ENCODE measurements at places on chromosomes 4 and X.

DNA sequence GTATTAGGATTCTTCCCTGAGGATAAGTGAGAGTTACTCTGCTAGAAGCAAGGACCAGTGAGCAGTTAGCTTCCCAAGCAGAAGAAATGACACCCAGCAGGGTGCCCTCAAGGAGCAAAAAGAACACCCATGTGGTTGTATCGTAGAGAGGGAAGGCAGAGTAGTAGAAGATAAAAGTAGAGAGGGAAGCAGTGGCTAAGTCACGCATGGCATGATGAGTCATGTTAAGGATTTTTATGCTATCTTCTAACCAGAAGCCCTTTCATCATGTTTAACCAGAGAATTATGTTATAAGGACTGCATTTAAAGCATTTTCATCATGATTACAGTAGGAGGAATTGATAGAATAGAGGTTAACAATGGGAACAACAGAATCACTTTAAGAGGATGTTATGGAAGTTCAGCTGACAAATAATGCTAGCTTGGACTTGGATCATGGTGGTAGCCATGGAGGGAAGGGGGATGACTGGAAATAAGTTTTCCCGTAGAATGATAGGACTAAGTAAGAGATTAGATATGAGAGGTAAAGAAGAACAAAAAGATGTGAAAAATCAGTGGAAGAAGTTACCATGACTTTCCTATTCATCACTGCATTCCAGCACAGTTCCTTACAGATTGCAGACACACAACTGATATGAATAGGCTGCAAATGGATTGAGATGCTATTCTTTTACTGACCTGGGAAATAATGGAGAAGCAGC is 383.5 kb upstream of the INTU start:
- DNase-seq: no peak

GRCh38 chr4:16187455-16187854 is 38.8 kb downstream of the TAPT1 start:
- no peak for DNase-seq

DNA sequence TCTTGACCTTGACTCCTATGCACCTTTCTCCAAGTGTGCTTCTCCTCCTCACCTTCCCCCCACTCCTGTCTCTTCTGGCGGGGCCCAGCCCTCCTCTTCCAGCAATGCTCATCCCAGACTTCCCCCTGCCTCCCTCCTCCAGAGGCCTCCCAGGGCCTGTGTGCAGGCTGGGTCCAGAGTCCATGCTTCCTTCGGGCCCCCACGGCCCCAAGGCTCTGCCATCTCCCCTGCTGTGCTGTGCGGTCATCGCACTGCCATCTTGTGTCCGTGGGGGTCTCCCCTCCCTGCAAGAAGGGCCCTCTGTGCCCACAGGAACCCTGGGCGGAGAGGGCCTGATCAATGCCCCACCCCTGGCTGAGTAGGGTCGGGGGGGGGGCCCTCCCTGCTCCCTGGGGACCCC is 27.3 kb downstream of the ATP2B3 start:
- DNase-seq: no peak

DNA sequence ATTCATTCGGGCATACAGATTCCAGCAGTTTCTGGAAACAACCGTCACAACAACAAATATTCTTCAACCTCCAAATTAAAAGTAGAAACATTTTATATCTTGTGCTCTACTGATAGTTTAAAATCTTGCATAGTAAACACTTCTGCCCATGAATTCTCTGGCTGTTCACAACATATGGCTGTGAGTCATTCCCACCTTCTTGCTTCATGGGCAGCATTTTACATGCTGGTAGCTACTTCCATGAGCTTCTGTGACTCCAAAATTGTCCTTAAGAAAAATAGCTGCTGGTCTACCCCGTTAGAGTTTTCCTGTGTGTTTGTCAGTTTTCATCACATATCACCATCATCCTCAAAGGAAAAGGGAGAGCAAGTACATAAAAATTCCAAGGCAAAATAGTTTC is 22.7 kb downstream of the PNPLA4 start:
- DNase-seq: no peak

DNA sequence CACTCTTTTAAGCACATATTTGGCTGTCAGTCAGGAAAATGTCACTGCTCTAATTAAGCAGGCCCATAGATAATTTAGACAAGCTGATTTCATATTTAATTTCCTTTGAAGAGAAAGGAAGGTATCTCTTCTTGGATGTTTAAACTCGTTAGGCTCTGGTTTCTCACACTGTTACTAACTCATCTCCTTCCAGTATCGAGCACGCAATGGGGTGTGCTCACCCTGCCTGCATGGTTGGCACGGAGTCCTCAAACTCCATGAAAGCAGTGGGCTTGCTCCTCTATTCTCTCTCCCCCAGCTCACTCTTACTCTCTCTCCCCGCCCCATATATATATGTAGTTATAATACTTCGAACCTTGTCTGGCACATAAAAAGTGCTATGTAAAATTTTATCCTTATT is 76.9 kb downstream of the EGF start:
- DNase-seq: no peak

DNA sequence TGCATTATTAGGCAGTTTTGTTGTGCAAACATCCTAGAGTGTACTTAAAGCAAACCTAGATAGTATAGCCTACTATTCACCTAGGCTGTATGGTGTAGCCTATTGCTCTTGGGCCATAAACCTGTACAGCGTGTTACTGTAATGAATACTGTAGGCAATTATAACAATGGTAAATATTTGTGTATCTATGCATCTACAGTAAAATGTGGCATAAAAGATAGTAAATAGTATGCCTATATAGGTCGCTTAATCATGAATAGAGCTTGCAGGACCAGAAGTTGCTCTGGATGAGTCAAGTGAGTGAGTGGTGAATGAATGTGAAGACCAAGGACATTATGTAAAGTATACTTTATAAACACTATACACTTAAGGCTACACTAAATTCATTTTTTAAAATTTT is 16.6 kb downstream of the USO1 start:
- no peak for DNase-seq

GRCh38 chrX:86154553-86154952 is 6.3 kb downstream of the DACH2 start:
- no peak for DNase-seq

DNA sequence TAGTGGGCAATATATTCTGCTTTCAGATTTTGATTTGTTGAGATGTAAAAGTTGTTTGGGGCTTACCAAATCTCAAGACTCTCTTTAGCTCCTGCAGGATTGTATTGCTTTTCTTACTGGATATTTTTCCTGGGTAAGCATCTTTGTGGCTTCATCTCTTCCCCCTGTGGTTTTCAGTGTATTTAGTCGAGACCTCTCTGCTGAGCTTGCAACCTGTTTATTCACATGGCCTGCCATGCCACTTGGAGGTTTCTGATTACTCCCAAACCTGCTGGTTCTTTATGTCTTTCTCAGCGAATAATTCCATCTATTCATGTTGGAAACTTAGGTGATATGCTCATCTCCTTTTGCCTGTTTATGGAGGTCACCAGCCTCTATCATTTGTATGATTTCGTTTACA is 10.9 kb downstream of the CCNG2 start:
- no peak for DNase-seq

DNA sequence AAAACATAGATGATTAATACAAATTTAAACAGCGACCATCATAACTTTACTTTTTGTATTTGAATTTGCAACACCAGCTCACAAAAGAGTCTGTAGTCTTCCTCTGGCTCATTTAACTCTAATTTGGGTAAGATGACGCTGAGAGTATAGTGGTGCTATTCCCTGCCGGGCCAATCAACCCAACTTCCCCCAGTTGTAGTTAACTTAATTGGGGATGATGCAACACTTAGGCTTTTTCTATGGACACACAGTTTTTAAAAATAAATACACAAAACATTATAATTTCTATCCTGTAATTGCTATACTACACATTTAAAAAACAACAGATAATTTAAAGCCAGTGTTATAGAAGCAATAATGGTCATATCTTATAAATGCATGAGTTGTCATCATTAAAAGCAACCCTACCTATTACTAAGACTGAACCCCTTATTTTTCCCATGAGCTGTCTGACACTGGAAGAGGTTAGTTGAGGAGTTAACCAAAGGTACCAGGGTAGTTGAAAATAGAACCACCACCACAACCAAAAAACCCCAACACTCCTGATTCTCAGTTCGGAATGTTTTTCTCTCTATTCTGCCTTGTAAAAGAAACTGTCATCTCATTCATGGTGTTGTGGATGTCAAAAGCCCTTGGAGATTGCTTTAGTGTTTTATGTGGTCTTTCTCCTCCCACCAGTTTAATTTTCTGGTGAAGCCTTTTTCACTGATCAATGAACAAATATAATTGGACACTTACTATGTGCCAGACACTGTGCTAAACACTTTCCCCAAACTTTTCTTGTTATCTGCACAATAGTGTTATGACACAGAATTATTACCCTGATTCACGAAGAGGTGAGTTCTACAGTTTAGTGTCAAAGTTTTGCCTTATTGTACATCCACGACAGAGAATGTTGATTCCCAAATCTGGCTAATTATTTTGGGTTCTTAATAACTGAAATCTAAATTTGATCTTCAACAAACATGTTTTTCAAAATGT is 61.5 kb upstream of the RAPGEF2 start:
- DNase-seq: no peak

DNA sequence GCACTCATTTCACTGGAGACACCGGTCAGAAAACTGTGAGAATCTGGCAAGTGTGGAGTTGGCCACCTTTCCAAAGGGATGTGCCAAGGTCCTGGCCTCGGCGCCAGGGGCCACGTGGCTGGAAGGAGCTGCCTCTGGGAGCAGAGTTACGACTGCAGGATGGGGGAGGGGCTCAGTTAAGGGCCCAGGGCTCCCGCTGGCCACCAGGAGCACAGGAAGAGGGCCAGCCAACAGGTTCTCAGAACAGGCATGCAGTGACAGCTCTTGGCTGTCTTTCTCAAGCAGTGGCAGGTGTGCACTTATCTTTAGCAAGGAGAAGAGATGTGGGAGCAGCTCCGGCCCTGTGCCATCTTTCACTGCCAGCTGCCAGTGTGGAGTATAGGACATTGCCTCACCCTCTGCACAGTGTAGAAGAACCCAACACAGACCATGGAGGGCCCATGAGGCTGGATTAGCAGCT is 115.9 kb upstream of the RBPJ start:
- DNase-seq: no peak

DNA sequence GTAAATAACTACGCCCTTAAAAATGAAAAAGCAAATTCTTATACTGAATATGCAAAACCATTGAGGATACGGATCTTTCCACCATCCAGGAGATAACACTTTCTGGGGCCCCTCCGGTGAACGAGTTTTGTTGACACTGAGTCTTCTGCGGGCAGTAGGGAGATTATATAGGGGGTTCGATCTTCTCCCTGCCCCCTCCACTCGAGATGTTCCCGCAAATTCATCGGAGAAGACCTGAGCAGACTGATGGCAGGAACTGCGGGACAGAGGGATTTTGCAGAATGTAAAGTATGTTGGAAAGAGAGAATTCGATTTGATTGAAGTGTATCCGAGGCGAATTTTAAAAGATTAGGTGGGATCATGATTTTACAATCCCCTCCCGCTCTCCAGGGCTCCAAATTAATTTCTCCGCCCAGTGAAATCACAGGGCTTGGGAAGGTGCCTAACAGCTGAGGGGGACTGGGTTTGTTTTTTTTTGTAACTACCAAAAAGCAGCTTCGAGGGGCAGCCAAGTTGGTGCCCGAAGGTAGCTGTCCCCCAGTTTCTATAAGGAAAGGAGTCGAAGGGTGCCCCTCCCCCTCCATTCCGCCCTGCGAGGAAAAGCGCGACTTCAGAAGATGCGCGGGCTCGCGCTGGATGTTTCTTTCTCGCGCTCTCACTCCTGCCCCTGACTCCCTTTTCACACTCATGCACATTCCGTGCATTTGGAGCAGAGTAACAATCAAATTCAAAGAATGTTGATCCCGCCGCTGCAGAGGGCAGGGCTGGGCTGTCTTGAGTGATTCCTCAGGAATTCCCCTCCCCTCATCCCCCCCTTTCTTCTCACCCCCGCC is 1.2 kb downstream of the TMEM255A start:
- DNase-seq: no peak

- DNase-seq: no peak
Measured at GRCh38 chr4:48777739-48778138, 2.3 kb downstream of the FRYL start.

DNA sequence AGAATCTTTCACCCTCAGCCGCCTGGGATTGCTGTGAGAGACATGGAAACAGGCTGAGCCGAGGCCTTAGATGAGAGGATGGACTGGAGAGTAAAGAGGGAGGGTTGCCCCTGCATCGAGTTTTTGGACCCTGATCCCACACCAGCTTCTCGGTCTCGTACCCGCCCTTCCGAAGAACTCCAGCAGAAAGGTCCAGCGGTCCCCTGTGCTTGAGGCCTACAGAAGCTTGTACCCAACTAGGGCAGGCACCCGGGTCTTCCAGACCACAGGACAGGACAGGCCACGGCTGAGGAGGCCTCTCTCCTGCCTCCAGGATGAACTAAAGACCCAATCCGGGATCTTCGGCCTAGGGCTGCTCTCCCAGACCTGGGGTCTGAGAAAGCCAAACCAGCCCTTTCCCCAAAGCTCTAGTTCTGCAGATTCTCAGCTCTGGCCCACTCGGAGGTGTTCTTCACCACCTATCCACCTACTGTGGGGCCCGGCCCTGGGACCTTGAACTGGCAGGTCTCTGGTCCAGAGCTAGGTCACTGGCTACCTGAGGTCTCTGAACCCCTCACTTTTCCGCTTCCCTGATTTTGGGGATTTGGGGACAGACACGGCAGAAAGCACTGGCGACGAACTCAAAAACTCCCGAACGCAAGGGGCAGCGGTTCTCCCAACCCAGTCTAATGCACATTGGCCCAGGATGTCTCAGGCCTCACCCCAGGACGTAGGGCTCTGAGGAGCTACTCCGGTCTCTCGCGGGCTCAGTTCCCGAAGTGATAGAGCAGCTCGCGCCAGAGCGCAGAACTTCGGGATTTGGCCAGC is 1.1 kb downstream of the NKX3-2 start:
- no peak for DNase-seq

GRCh38 chr4:1416051-1416947 is 10.1 kb upstream of the NKX1-1 start:
- no peak for DNase-seq

DNA sequence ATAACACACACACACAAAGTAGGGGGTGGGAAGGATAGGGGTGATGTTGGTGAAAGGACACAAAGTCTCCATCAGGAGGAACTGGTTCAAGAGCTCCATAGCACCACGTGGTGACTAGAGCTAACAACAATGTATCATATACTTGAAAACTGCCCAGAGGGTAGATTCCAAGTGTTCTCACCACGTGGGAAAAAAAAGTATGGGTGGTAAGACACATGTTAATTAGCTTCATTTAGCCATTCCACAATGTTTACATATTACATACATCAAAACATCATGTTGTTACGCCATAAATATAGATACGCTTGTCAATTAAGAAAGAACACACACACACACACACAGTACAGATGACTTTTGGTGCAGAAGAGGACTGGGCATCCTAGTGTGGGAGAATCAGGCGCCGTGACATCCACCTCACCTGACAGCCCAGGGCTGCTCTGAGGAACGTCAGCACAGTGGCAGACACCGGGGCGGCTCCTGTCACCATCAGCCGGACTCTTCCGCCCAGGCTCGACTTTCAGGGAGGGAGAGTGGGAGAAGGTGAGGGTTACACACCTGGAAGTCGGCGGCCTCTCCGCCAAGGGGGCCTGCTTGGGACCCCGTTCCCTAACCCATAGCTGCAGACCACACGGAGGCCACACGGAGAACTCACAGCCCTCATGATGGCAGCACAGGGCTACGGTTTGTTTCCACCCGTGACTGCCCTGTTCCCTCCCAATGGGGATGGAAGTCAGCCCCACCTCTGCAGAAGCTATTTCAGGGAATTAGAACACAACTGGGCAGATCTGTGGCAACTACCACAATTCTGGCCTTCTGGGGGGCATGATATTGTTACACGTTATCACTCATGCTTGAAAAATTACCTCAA is 31.8 kb upstream of the CENPU start:
- no peak for DNase-seq

- no peak for DNase-seq
Measured at GRCh38 chrX:119087121-119087520, 14.3 kb downstream of the CT47C1 start.

- DNase-seq: no peak
Measured at GRCh38 chr4:155509555-155509954, 132.8 kb upstream of the MAP9 start.

All from activated CD4-positive, alpha-beta T cell treated with anti-CD3 and anti-CD28 coated beads, Interleukin-2, amount 50 U/mL, for 4 hours (primary cell).